RPMI8226 (cell line): ENCODE measurements at places on chromosomes 2 and 18.

- DNase-seq, result no peak
Observed at GRCh38 chr2:24492421-24493279, 1.6 kb downstream of the NCOA1 start.

- DNase-seq, result no peak
Observed at GRCh38 chr2:126883666-126884040, 15.0 kb upstream of the TEX51 start.

DNA sequence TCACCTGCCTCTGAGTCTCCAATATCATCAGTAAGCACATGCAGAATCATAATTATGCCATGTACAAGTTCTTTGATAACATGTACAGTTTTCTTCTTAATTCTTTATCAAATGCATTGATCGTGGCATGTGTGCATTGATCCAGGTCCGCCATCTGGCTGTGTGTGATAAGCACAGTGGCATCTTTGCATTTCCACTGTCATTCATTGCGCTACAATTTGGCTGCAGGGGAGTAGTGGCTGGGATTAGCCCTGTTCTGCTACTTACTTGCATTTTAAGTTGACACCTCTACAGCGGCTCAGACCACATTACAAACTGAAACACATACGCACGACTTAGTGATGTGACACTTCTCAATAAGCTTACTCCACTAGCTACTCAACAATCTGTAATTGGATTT lies 83.6 kb upstream of the OTX1 start:
- DNase-seq, result no peak

GRCh38 chr2:19900931-19901441 lies 797 bp downstream of the TTC32 start:
- DNase-seq, result peak; percentile 13

- no peak for DNase-seq
Observed at GRCh38 chr2:25146896-25147295, 21.5 kb downstream of the POMC start.

- no peak for DNase-seq
Observed at GRCh38 chr18:54880395-54881105, 52.3 kb downstream of the RAB27B start.

DNA sequence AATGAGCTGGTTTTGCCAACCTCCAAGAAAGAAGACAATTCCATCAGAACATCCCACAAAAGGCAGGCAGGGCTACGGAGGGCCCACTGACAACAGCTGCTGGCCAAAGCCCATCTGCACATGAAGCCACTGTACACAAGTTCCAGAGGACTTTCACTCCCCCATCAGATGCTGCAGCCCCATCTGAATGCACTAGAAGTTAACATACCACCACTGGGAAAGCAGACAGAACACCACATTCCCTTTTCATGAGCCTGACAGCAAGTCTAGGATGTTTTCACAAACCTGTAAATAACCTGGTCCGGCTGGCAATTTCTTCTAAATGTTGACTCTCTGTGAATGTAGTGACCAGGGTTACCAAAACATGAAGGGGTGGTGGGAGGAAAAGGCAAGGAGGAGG lies 41.5 kb downstream of the CCBE1 start:
- no peak for DNase-seq

- no peak for DNase-seq
Observed at GRCh38 chr2:128595763-128596395, 277.2 kb upstream of the HS6ST1 start.

GRCh38 chr2:26011990-26012856 lies 21.7 kb upstream of the RAB10 start:
- no peak for DNase-seq

DNA sequence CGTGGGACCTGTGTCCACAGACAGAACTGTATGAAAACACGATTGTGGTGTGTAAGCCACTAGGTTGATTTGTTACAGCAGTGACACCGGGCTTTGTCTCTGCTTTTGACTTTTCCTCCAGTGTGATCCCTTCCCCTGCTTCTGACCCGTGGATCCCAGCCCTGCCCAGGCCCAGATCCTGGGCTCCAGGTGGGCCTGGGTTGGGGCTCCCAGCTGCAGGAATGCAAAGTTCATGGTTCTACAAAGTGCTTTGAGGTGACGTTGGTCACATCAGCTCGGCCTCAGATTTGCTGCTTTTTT lies 26.8 kb downstream of the HPCAL1 start:
- no peak for DNase-seq

GRCh38 chr2:46258937-46259776 lies 38.0 kb upstream of the EPAS1 start:
- DNase-seq, result no peak

DNA sequence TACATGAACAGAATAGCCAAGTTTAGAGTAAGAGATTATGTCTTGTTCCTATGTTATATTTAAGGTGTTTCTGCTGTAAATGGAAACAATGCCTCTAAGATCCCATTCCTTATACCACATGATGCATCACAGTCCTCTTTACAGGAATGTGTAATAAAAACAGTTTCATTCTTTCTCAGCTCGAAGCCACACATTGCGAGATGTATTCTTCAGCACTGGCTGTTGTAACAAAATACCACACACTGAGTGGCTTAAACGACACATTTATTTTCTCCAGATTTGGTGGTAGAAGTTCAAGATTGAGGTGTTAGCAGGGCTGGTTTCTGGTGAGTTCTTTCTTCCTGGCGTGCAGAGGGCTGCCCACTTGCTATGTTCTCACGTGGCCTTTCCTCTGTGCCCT lies 246.2 kb downstream of the SOCS6 start:
- DNase-seq, result no peak

- DNase-seq, result no peak
Observed at GRCh38 chr18:60664736-60665135, 292.2 kb upstream of the MC4R start.

DNA sequence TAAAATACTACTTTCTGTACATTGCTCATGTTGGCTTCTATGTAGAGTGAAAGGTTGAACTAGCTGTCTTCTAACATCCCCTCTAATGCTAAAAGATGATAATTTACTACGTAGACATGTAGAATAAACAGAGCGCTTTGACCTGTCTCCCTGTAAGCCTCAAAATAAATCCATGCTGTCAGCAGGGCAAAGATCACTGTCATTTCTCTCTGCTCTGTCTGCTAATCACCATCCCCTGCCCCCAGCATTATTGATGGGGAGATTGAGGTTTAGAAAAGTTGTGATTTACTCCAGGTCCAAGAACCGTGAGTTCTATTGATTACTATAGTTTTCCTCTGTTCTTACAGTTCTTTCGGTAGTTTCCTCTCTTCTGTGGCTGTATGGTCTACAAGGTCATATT lies 39.0 kb upstream of the GRHL1 start:
- no peak for DNase-seq

DNA sequence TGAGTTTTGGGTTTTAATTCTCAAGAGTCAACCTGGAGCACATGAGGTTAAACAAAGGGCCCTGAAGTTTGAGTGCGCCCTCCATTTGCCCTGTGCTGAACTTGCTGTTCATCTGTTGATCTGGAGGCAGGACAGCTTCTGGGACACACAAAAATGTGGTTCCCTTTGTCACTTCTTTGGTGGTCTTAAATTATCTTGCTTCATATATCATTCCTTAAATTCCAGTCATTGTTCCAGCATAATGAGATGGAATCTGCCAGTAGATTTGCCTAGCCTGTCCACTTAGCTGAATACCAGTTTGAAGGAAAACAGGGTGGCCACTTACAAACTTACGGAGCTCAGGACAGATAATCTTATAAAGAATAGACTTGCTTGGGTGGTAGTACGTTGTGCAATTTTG lies 916 bp downstream of the CETN1 start:
- no peak for DNase-seq

- DNase-seq, result no peak
Observed at GRCh38 chr2:223503746-223504145, 98.4 kb downstream of the SCG2 start.

DNA sequence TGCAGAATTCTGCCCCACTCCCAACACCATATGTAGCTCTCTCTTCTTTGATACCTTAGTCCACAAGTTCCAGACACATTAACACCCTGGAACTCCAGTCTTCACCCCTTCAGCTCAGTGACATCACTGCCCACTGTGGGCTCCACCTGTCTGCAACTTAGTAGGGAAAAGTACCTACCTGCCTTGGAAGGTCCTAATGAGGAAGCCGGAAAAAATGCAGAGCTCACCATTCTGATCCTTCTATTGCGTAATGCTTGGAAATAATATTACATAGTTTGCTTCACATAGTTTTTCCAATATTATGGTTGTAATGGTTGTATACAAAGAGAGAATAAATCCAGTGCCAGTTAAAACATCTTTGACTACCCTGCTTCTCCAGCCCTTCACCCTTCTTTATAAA lies 738.4 kb downstream of the RNF144A start:
- no peak for DNase-seq

GRCh38 chr2:180012523-180012922 lies 5.4 kb upstream of the CWC22 start:
- no peak for DNase-seq

- no peak for DNase-seq
Observed at GRCh38 chr2:53004413-53004812, 763.2 kb upstream of the CHAC2 start.

DNA sequence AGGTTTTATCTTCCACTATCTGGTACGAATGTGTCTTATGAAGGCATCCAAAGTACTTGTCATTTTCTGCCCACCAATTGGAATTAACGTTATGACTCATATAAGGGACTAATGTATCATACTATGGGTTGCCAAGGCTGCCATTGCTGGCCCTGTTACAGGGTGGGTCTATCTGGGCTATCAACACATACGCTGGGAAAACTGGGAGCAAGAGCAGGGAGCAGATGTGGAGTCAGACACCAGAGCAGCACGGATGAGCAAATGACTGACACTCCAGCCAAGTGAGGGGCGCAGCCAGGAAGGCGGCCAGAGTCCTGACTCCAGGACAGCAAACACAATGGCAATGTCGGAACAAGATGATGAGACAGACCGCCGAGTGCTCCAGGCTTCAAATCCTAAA lies 145.9 kb downstream of the COPS8 start:
- no peak for DNase-seq

- no peak for DNase-seq
Observed at GRCh38 chr18:79846936-79847557, 49.3 kb downstream of the KCNG2 start.

DNA sequence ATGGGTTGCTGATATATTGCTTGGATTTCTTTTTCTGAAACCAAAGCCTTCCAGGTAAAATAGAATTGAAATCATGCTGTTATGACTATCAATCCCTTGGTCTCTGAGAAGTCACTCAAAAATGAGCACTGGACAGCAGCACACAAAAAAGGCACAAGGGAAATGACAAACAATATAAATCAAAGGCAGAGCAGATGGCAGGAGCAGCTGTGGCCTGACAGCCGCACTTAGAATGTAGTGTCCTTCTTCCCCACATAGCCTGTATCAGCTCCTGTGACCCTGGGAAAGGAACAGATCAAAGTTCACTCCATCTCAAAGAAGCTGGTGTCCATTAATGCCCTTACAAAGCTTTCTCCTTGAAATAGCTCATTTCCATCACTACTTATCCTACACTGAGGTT lies 326.7 kb downstream of the SUCLG1 start:
- DNase-seq, result no peak

- DNase-seq, result no peak
Observed at GRCh38 chr2:221614274-221614673, 42.2 kb upstream of the EPHA4 start.

GRCh38 chr2:236754271-236754944 lies 184.8 kb downstream of the ACKR3 start:
- no peak for DNase-seq

GRCh38 chr2:217852555-217853211 lies 150.1 kb downstream of the TNS1 start:
- DNase-seq, result no peak

DNA sequence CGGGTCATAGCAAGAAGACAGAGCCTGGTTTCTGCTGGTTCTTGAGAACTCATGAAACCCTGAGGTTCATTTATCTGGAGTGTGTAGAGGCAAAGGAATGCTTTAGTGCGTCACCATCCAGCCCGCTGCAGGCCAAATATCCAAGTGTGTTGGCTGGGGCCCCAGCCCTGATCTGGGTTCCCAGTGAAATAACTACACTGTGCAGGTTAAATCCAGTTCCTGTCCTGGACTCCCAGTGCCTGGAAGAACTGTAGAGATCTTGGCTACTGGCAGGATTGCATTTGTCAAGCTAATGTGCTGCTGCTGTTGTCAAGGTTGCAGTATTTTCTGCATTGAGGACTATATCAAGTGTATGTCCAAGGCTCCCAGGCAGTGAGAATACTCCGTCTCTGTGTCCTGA lies 89.9 kb downstream of the MAPK4 start:
- DNase-seq, result no peak

GRCh38 chr2:21044694-21045371 lies 960 bp upstream of the APOB start:
- no peak for DNase-seq

DNA sequence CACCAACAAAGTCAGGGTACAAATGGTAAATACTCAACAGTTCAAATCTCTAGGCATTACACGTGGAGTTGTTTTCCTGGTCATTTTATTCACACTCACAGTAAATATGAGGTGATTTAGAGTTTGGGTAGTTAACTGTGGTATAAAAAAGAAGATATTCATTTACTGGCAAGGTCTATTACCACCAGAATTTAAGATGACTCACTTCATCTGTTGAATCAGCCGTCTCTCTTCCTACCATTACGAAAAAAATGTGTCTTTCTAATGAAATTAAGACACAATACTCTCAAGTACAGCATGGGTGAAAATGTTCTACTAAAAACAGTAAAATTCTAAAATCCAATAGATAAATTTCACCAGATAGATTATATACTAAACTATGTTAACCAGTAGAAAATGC lies 21.0 kb upstream of the GPR75 start:
- DNase-seq, result no peak

DNA sequence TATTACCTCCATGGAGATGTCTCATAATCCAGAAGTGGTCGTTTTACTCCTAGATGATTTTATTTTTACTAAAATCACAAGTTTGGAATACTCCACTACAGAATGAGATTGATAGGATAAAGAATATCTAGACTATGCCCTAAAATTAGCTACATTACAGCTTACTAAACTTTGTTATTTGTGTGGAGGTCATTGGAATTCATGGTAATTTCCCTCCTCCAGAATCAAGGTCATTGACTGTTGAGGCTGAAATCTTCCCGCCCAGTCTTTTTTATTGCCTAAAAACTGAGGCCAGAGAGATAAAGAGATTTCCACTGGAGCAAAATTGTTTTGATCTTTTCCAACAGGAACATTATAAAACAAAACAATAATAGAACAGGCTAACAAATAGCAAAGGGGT lies 35.0 kb downstream of the ITGB6 start:
- no peak for DNase-seq

- no peak for DNase-seq
Observed at GRCh38 chr2:126953483-126953882, 54.8 kb downstream of the TEX51 start.

DNA sequence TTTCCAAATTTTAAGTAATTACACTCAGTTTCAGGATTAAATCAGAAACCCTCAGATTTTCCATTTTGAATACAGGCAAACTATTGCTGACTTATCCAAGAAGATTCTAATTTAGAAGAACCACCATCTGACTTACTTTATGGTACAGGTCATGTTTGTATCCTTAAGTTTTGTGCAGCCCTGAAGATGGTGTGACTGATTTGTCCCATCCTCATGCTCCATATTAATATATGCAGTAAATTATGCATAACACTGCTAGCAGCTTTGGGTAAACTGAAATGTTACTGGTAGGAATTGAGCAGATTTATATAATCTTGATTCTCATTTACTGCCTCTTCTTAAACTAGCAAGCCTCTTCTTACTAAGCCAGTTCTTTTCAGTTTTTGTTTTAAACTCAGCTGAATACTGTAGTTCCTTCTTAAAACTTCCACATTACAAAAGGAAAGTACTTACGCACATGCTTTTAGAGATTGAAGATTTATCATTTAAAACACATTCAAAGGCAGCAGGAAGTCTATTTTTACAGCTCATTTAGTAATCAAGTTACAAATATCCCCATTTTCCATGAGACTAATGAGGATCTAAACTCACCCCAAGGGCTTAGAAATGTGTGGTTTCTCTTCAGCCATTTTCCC lies 25.7 kb downstream of the MEX3C start:
- no peak for DNase-seq
